ENCODE measurements at places on chromosomes 2 and 18.

- no peak for DNase-seq
Measured at GRCh38 chr2:120111193-120111592, 98.3 kb downstream of the EPB41L5 start.

DNA sequence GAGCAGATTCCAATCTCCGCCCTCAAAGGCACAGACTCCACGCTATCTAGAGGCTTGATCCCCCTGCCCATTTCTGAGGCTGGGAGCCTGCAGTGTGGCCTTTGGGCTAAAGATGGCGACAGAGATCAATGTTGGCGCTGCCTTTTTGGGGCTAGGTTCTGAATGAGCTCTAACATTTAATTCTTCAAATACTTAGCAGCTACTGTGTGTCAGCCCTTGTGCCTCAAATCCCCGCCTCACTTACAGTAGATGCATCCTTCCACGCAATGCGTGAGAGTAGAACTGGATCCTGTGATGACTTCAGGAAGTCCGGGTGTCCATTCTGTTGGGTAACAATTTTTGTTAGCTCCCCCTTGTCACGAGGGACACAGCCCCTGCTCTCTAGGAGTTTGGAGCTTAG is 12.4 kb downstream of the IL1F10 start:
- DNase-seq = peak; percentile 28

GRCh38 chr2:131034122-131035051 is 58.9 kb downstream of the FAM168B start:
- DNase-seq = no peak

GRCh38 chr2:18178736-18179349 is 300.4 kb downstream of the KCNS3 start:
- DNase-seq = no peak

- DNase-seq = no peak
Measured at GRCh38 chr2:71469403-71470398, 16.3 kb downstream of the DYSF start.

- no peak for DNase-seq
Measured at GRCh38 chr2:182897137-182897536, 30.7 kb upstream of the FRZB start.

GRCh38 chr18:61651880-61652268 is 240.9 kb downstream of the RNF152 start:
- no peak for DNase-seq

- no peak for DNase-seq
Measured at GRCh38 chr2:131041402-131042147, 51.7 kb downstream of the FAM168B start.

DNA sequence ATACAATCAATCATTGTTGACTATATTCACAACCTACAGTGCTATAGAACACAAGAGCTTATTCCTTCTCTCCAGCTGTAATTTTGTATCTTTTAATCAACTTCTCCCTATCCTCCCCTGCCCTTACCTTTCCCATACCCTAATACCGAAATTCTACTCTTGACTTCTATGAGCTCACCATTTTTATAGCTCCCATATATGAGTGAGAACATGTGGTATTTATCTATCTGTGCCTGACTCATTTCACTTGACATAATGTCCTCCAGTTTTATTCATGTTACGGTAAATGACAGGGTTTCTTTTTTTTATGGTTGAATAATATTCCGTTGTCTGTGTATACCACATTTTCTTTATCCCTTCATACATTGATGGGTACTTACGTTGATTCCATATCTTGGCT is 2.6 kb downstream of the MROH2A start:
- DNase-seq = no peak

- peak; percentile 15 for DNase-seq
Measured at GRCh38 chr2:84741182-84741822, 139.6 kb downstream of the TRABD2A start.

All from activated naive CD4-positive, alpha-beta T cell (primary cell).